Spinal cord (tissue), 10 donors: ENCODE measurements at places on chromosomes 3 and 15.

DNA sequence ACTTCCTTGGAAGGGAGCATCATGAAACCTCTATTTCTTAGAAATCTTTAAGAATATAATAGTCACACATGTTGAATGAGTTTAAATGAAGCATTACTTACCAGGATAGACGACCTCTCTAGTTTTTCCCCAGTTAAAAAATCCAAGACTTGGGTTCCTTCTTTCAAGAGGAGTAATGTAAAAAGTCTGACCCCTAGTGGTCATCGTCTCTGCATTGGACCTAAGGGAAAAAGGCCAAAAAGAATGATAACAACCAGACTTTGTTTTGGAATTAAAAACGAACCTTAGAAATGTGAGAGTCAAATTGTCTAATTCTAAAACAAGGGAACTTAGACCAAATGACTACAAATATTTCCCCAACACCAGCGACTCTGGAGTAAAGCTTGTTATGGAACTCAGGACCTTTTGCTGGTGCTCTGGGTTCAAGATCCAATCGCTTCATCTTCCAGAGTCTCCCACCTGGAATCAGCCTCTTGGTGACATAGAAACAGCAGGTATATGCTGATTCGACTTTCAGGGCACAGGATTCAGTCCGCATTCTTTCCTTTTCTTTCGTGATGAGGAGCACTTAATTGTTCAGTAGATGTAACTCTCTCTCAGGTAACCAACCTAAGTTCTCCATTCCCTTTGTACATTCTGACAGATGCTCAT, 214.8 kb upstream of the TPRG1 start:
- peak; percentile 79 for DNase-seq

GRCh38 chr3:64801856-64802255, 114.1 kb upstream of the ADAMTS9 start:
- DNase-seq = no peak

DNA sequence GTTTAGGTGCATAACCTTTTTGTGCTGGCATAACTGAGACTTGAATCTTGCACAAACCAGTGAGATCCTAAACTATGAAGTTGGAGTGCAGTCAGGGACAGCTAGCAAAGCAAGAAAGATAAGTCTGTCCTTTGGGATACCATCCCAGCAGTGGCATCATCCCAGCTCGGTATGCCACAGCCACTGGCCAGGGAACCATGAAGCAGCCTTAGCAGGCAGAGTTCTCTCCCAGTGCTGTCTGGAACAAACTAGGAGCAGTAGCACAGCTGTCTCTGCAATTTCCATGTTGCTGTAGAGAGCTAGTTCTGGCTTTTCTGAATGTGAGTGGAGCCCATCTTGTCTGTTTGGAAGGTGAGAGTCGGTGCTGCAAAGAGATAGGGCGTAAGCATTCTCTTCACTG, 130.3 kb downstream of the DTWD1 start:
- DNase-seq = no peak

DNA sequence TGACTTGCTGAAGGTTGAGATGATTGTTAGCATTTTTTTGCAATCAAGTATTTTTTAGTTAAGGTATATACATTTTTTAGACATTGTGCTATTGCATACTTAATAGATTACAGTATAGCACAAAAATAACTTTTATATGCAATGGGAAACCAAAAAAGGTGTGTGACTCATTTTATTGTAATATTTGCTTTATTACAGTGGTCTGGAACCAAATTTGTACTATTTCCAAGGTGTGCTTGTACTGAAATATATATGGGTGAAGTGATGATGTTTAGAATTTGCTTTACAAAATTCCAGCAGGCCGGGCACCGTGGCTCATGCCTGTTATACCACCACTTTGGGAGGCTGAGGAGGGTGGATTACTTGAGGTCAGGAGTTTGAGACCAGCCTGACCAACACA, 29.1 kb upstream of the TBC1D23 start:
- no peak for DNase-seq

- peak; percentile 78 for DNase-seq
Measured at GRCh38 chr15:92733934-92734521, 78.5 kb upstream of the FAM174B start.

- DNase-seq = peak; percentile 85
Measured at GRCh38 chr3:152638707-152639450, 196.1 kb upstream of the P2RY1 start.

- DNase-seq = no peak
Measured at GRCh38 chr15:69128667-69129311, 31.6 kb upstream of the GLCE start.

DNA sequence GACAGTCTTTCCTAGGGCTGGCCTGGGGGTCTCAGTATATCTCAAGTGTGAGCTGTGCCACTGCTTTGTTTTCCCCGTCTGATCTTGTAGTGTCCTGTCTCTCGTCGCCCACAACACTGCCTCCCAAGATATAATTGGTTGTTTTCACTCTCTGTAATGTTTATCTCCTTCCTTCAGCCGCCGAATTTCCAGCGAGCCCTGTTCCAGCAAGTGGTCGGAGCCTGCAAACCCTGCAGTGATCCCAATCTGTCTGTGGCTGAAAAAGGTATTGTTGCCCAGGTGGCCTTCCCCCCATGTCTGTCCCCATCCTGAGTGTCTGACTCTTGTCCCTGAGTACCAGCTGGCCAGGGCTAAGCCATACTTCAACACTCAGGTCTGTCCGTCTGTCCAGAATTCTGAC, 9.5 kb upstream of the MANF start:
- DNase-seq = no peak

GRCh38 chr3:190314741-190315140, 7.5 kb downstream of the CLDN1 start:
- DNase-seq = no peak

GRCh38 chr15:28026221-28026620, 72.9 kb downstream of the OCA2 start:
- no peak for DNase-seq

DNA sequence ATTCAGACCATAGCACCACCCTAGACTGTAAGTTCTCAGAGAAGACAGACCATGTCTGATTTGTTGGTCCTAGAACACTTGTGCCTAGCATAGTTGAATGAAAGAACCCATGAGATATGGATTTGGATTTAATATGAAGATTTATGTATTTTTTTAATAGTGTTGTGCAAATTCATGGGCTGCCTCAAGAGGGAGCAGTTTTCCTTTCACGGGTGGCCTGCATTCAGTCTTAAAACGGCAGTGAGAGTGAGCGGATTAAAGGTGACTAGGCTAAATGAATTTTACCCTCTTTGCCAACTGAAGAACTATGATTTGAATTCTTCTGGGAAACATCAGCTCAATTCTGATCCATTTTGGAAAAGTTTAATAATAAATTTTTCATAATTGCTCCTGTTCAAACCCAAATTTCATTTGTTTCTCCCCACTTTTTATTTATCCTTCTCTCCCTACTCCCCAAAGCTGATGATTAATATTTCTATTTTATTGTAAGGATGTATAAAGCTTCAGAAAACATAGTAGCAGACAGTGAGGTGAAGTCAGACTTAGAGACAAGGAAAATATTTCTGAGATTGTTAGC, 67.3 kb downstream of the MORC1 start:
- DNase-seq = no peak

GRCh38 chr3:100804631-100805030, 95.3 kb downstream of the TFG start:
- DNase-seq = no peak

DNA sequence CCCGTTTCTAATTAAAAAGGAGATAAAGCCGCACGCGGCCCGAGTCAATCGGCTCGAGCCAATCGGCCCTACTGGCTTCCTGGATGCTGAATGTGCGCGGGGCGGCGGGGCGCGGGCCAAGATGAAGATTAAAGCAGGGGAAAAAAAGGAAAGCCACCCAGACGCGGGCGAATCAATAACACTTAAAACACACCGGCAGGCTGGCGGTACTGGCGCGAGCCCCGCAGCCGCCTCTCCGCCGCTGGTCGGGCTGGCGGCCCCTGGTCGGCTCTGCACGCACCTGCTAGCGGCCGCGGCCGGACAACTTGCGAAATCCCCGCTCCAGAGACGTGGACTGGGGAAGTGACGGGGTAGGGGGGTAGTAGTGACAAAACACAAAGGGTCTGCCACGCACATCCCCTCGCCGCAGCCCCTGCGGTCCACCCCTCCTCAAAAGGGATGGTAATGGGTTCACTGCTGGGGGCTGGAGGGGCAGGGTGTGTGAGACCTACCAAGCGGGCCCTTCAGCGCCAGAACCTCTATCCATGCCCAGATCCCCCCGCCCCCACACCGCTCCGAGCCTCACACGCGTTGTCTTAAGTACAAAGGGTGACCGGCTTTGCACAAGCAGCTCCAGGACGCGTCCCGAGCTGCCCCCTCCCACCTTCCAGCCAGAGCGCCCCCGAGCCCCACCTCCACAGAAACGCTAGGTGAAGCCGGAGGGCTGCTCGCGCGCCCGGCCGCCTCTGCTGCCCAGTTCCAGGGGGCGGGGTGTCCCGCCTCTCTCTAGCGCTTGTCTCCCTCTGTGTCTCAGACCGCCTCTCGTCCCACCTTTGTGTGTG, 1.4 kb downstream of the WNT7A start:
- DNase-seq = no peak

- DNase-seq = peak; percentile 12
Measured at GRCh38 chr3:31288641-31289100, 244.1 kb upstream of the STT3B start.

GRCh38 chr15:79965846-79966630, 5.0 kb downstream of the BCL2A1 start:
- no peak for DNase-seq

- DNase-seq = no peak
Measured at GRCh38 chr3:77158730-77159581, 119.1 kb downstream of the ROBO2 start.
